ENCODE measurements at places on chromosomes 11 and 22.
A peak's percentile ranks its signal among the peaks of the same experiment; 100 is the strongest.

- DNase-seq = no peak
These were observed 338.6 kb downstream of the SHANK2 start for GRCh38 chr11:70913715-70914231.

- no peak for DNase-seq
These were observed 176.0 kb upstream of the MPPED2 start for GRCh38 chr11:30762188-30762587.

- no peak for DNase-seq
These were observed 4.0 kb downstream of the RPS13 start for GRCh38 chr11:17073370-17074027.

DNA sequence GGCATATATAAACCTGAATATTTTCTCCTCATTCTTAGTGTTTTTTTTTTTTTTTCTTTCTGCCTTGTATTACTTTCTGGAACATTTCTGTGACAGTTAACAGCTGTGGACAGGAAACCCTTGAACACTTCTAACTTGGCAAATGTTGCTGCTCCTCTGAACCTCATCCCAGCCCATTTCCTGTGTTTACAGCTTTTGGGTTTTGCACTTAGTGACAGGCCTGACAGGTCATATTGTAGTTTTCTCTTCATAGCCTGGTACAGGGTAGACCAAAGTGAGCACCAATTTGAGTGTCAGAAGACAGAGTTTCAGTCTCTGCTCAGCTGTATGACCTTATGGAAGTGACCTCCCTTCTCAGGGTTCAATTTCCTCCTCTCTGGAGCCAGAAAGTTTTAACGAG is 91.6 kb downstream of the STIM1 start:
- DNase-seq = peak; percentile 41
